ENCODE measurements at places on chromosomes 13 and 19.

DNA sequence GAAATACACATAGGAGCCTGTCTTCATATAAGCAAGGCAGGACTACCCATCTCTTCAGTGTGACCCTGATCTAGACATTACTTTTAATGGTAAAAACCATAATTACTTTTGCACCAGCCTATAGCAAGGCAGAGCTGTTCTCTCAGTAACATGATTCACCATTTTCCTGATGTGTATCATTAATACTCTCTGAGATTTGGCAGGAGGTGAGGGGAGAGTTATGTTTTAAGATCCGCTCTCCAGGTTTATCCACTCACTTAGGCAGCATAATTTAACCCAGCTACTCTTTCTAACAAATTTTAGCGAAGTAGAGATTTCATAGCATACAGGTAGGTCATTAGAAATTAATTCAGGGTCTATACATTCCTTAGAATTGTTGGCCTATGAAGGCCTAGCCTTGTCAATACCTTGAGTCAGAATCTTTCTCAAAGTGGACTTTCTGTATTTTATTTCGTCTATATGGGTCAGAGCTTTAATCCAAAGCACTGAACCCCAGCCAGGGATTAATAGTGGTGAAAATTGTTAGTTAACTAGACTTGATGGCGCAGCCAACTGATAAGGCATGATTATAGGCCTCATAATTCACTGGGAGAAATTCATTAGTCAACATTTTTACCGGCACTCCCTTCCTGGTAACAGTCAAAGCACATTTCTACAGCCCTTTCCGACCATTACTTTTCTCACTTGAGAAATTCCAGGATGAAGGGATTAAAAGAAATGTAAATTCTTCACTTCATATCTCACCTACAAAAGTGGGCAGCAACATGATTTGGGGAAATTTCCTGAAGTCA is 955.1 kb downstream of the DIAPH3 start:
- DNase-seq = no peak

DNA sequence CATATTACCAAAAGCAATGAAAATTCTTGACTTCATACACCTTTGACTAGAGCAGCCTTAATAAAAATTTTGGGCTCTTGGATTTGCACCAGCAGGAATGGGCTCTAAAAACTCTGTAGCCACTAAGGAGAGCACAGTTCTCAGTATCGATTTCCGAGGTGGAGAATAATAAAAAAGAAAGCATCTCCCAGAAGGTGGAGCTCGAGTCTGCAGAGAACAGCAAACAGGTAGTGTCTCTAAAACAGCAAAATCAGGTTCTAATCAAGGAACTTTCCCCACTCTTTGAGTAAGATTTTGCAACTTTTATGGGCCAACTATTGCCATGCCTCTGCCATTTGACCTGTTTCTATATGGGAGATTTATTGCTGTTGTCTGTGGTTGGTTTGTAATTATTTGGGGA is 258.7 kb upstream of the GPC6 start:
- no peak for DNase-seq

- DNase-seq = no peak
These were observed 152.1 kb downstream of the URI1 start for GRCh38 chr19:30093966-30094755.

DNA sequence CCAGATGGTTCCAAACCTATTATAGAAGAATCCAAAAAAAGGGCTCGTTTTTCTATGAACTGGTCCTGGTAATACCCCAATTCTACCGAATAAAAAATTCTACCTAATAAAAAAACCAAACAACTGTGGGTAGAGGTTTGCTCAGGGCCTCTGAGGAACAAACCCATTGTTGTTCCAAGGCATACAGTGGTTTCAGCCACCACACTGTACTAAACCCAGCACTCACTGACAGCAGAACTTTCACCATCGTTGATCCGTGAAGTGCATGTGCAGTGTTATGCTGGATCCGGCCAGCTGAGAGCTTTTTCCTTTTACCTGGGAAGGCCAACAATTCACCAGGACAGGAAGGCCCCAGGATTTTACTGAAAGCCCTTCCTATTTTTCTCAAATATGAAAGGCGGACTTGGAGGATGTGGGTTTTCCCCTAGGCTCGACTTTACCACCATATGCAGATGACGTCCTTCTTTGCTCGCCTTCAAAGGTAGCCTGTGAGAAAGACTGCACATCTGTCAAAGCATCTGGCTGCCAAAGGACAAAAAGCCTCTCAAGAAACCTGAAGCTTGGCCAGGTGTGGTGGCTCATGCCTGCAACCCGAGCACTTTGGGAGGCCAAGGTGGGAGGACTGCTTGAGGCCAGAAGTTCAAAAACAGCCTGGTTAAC is 7.2 kb upstream of the PABPC3 start:
- no peak for DNase-seq

GRCh38 chr19:2228157-2229030 is 7.7 kb downstream of the PLEKHJ1 start:
- no peak for DNase-seq

- DNase-seq = no peak
These were observed 68.0 kb upstream of the GPR183 start for GRCh38 chr13:99374994-99375737.

GRCh38 chr13:20566468-20566897 is 474 bp upstream of the IFT88 start:
- DNase-seq = peak; percentile 61

GRCh38 chr13:51630288-51630615 is 46.0 kb downstream of the WDFY2 start:
- DNase-seq = no peak

DNA sequence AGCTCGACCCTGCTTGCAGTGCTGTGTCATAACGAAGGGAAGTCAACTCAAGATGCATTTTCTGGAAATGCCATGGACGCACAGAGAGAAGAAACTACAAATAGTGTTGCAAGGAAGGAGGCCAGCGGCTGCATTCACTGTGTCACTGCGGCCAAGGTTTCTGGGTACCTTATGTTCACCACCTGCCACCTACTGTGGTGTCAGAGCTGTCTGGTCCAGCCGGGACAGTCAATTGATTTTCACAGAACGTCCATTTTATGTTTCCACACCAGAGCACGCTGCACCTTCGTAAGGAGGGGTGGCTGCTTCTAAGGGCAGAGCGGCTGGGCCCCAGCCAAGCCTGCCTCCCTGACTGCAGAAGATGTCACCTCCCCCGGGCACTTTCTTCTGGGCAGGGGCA is 17.7 kb downstream of the TSHZ3 start:
- no peak for DNase-seq

DNA sequence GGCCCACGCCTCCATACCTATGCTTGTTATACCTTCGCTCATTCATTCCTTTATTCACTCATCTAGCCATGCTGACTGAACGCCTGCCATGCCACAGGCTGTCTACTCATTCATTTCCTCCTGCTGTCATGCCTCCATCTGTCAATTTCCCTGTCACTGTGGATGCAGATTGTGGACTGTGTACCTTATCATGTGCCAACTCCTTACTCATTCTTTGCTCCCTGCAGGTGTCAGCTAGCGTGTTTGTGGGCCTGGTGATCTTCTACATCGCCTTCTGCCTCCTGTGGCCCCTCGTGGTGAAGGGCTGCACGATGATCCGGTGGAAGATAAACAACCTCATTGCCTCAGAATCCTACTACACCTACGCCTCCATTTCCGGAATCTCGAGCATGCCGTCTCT is 4.1 kb upstream of the PSMD8 start:
- DNase-seq = no peak

GRCh38 chr13:98155475-98156109 is 12.7 kb downstream of the FARP1 start:
- DNase-seq = no peak

GRCh38 chr13:43020794-43021193 is 2.6 kb upstream of the DNAJC15 start:
- no peak for DNase-seq

GRCh38 chr19:38135150-38135998 is 88.6 kb downstream of the DPF1 start:
- DNase-seq = no peak

DNA sequence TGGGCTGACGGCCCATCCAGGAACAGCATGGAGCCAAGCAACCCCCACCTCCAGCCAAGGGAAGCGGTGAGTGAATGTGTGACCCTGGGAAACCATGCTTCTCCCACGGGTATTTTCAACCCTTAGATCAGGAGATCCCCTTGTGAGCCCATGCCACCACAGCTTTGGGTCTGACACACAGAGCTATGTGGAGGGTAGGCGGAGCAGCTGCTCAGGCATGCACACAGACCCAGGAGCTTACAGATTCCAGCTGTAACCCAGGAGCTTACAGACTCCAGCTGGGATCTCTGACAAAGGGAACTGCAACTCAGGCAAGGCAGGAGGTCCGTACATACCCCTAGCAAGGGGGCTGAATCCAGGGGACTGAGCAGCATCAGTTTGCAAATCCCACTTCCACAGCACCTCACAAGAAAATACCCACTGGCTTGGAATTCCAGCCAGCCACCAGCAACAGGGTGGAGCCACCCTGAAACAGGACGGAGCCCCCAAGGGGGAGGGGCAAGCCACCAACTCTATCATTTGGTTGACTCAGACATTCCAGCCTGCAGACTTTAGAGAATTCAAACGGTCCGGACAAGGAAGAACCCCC is 40.8 kb upstream of the RFXAP start:
- no peak for DNase-seq

GRCh38 chr19:51123381-51123800 is 1.3 kb upstream of the SIGLEC9 start:
- DNase-seq = no peak

DNA sequence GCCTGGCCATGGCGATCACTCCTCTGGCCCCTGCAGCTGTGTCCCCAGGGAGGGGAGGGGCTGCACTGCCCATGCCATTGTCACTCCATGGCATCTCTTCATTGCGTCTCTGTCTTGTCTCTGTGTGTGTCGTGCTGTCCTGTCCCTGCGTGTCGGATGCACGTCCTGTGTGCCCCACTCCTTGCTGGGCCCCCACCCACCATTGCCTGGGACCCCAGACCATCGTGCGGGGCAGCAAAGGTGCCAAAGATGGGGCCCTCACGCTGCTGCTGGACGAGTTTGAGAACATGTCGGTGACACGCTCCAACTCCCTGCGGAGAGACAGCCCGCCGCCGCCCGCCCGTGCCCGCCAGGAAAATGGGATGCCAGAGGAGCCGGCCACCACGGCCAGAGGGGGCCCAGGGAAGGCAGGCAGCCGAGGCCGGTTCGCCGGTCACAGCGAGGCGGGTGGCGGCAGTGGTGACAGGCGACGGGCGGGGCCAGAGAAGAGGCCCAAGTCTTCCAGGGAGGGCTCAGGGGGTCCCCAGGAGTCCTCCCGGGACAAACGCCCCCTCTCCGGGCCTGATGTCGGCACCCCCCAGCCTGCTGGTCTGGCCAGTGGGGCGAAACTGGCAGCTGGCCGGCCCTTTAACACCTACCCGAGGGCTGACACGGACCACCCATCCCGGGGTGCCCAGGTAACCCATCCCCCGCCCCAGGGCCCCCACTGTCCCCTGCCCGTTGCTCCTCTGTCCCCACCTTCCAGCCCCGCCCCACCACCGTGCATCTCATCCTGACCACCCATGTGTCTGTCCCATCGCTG is 23.9 kb upstream of the NCCRP1 start:
- DNase-seq = no peak

DNA sequence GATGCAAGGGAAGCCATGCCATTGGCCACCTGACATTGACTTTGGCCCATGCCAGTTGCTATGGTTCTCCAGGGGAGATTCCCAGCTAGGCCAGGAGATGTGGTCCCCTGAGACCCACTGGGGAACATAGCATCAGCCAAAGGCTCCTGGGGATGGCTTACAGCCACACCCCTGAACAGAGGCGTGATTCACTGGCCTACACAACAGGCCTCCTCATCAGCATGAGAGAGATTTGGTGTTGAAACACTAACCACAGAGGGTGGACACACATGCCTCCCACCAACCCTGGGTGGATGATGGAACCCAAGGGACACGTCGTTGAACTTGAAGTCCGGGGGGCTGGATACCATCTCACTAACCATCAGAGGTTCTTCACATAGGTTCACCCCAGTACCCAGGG is 14.4 kb downstream of the IQCN start:
- DNase-seq = no peak
